ENCODE measurements at places on chromosomes 3 and 15.

DNA sequence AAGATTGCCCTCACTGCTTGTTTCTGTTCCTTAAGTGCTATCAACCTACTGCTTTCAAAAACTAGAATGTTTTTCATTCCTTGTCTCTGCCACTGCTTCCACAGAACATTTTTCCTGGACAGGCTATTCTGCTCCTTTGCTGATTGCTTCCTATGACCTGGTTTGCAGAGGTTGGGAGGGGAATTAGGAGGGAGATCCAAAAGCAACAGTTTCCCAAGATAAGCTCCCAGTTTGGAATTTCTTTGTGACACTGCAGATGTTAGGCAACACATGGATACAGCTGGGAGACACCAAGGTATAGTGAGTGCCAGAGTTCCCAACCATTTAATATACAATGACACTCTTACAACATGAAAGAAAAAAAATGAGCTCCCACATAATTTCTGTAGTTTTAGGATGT is 1036.5 kb downstream of the ROBO2 start:
- no peak for DNase-seq

GRCh38 chr3:150050510-150050909 is 79.8 kb upstream of the PFN2 start:
- no peak for DNase-seq

GRCh38 chr15:69881766-69882165 is 216.0 kb downstream of the TLE3 start:
- no peak for DNase-seq

GRCh38 chr3:168030577-168030976 is 65.1 kb downstream of the GOLIM4 start:
- DNase-seq: no peak

DNA sequence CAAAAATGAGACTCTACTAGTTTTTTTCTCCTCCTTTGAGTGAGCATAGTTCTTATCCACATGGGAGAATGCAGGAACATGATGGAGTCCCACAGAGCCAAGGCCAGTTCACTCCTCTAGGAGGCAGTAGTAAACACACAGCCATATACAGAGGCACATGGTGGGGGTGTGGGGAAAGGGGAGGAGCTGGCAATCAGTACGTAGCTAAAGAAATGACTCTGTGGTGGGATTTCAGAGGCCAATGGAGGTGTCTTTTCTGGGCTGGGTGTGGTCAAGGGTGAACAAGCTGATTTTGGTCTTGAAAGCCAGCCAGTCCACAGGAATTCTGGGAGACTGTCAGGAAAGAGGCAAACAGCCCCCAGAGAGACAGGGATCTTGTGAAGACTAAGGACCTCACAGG is 6.6 kb upstream of the RAB11A start:
- DNase-seq: peak; percentile 70
